ENCODE measurements at places on chromosomes 13 and 19.
A peak's percentile ranks its signal among the peaks of the same experiment; 100 is the strongest.

- DNase-seq: no peak
Observed at GRCh38 chr13:24153979-24154701, 6.4 kb upstream of the SPATA13 start.

GRCh38 chr13:107582171-107582570 lies 633.2 kb downstream of the LIG4 start:
- DNase-seq: no peak

DNA sequence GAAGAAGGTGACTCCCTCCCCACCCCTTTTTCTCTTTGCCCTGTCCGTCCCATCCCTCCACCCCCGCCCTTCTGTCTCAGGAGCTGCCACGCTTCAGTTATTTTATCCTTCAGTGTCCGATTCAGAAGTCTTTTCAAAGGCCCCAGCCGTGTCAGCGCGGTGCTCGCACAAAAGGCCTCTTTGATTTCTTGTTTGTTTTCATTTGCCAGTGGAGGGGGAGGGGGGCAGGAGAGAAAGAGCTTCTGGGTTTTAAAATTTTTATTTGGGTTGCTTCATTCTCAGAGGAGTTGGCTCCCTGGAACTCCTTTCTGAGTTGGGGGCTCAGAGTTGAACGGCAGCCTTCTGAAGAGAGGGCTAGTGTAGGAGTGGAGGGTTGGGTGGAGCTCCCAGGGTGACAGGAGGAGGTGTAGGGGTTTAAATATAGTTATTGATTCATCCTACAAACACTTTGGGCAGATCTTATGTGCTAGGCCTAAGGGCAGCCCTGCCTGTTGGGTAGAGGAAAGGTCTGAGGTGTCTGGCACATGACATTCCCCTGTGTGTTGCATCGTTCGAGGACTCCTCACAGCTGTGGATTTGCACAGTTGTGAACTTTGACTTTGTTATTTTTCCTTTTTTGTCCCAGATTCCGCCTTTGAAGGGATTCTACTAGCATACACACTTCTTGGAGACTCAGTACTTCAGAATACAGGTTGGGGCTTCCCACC lies 36.8 kb downstream of the NFIX start:
- DNase-seq: no peak

DNA sequence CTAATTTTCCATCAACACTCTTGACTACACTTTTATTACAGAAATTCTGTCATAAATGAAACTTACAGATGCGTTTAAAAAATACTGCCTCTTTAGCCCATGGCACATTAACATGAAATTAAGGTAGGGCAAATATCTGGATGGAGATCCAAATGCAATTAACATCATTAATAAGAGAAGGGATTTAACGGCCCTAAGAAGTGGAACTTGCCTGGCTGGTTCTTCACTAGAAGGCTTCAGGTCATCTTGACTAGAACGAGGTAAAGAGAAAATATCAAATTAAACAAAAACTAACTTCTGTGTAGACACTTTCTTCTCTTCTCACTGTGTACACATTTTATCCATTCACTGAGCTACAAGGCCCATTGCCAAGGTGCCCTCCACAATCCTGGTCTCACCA lies 1093.4 kb downstream of the EFNB2 start:
- no peak for DNase-seq

- no peak for DNase-seq
Observed at GRCh38 chr19:41050426-41050825, 37.8 kb upstream of the CYP2A13 start.

DNA sequence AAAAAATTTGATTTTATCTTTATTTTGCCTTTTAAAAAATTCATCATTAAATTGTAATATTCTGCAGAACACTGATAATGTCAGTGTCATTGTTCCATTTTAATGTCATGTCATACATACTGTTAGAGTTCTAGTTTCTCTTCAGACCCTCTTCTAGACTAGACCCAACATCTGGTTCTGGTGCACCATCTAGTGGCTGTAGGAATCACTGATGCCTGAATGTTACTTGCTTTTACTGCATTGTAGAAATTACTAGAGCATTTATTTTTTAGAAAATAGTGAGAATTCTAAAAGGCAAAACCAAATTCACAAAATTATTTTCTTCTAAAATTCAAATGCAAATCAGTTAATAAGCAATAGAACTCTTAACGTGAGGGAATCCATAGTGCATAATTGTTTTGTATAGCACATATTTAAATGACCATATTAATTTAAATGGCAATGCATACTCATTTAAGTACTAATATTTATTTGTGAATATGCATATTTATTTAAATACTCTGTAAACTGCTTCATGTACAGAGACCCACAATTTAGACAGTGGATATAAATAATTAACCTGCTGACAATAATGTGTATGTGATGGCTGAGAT lies 425.7 kb downstream of the KLF12 start:
- peak; percentile 23 for DNase-seq

- no peak for DNase-seq
Observed at GRCh38 chr19:18010149-18010548, 2.2 kb downstream of the ARRDC2 start.

DNA sequence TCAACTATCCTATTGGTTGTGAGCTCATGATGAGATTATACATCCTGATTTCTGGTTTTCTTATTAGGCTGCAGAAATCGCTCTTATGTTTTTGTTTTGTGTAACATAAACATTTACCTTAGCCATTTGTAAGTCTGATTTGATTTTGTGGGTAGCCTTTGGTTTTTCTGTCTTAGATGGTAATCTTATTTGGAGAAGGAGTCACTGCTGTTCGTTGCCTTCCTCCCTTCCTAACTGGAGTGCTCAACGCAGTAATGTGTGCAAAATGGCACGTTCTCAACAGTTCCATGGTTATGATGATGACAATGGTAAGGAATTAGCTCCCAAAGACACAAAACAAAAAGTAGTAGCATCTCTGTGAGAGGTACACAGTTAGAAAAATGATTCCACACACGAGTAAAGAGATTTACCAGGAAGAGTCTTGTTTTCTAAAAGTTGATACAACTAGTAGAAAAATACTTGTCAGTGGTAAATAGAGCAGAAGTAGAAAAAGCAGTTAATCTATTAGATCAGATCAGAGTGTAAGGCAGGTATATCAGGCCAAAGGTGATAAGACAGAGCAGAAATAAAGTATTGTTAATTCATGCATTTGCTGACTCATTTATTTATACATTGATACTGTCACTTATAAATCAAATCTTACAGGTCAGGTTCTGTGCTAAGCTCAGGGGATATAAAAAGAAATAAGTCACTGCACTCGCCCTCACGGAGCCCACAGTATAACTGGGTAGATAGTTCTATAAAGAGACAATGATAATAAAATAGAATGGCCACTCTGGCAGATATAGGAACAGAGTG lies 270.0 kb downstream of the NALCN start:
- no peak for DNase-seq

DNA sequence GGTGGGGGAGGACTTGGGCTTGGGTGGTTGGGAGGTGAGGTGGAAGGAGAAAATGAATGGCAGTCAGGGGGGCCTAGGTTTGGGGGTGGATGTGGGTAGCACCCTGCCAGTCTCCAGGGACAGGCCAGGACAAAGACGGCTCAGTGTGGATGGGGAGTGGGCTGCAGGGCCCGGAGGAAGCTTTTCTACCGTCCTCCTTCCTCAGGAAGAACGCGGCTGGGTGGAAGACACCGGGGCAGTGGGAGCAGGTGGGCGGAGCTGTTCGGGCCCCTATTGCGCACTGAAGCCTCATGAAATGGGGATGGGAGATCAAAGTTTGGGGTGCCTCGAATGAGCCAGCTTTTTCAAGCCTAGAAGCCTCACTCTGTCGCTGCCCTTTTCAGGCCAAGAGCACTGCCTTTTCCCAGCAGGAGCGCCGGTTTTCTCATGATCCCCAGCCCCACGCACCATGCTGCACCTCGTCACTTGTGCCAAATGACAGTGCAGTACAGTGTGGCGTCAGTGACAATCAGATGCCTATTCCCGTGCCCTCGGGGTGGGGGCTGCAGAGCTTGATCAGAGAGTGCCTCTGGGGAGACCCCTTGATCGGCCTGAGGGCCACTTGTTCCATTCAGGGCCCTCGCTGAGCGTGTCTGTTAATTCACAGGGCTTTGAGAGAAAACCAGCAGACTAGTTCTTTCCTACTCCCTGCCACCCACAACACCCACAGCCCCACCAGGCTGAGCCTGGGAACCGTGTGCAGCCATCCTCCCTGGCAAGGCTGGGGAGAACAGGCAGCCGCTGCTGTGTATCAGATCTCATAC lies 1.5 kb downstream of the CALM3 start:
- no peak for DNase-seq

Measured in T-helper 9 cell (primary cell).